ENCODE measurements at places on chromosomes 16 and 17. TPM values are rescaled to one million over a fixed set of nuclear protein-coding genes. Genes with fewer than 3 reads are reported as not detected.

GRCh38 chr16:12462426-12463280 is 341.0 kb downstream of the CPPED1 start:
- peaks cover 9% of the 10 kb centered on the region for H3K36me3 ChIP-seq
- DNase-seq: no peak
- no peaks in the 10 kb centered on the region for H3K27me3 ChIP-seq
- H3K4me3 ChIP-seq: no peak overlapping the region
- H3K27ac ChIP-seq: no peak overlapping the region
- H3K4me1 ChIP-seq: no peaks in the 10 kb centered on the region

DNA sequence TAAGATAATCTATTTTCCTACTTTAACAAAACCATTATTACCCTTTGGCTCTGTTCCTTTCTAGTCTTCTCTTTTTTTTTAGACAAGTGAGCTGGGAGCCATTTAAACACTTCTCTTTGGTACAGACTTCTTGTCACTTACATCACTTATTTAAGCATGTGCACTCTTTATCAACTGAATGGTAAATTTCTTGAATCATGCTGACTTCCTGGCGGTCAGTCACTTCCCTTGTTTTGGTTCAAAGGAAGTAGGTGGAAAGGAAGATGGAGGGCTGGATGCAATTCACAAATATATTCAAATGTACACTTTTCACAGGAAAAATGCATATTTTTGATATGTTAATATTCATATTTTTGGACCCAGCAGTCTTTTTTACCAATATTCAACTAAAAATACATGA is 97.1 kb downstream of the ITFG1 start:
- H3K27me3 ChIP-seq: no peaks in the 10 kb centered on the region
- no peak overlapping the region for H3K27ac ChIP-seq
- H3K36me3 ChIP-seq: peaks cover 26% of the 10 kb centered on the region
- no peak overlapping the region for H3K4me3 ChIP-seq

- no peak for DNase-seq
- H3K36me3 ChIP-seq: no peaks in the 10 kb centered on the region
Measured at GRCh38 chr17:55642741-55643140, 79.9 kb downstream of the TMEM100 start.

DNA sequence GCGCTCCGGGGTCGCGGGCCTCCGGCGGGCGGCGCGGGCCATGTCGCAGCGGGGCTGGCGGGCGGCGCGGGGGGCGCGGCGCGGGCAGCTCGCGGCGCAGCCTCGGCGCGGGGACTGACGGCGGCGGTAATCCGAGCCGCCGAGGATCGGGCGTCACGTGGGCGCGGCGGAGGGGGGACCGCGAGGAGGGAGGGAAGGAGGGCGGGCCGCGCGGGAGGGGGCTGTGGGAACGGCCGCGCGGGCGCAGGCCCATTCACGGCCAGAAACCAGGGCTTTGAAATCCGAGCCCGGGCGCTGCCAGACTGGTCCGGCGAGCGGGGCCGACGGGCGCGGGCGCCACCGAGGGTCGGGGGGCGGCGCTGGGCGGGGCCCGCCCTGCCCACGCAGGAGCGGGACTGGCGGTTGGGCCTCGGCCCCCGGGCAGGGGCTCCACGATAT is at the start of gene MTSS2:
Gene MTSS2, minus strand, starts transcription at position 116 of the 438 bp plus-strand sequence. CDS start 262 bp downstream, outside the sequence.
- H3K36me3 ChIP-seq: no peaks in the 10 kb centered on the region
- peak within 1 kb of the TSS; percentile 85 for H3K4me3 ChIP-seq

The HEATR9 gene
- total RNA-seq: not detected

DNA sequence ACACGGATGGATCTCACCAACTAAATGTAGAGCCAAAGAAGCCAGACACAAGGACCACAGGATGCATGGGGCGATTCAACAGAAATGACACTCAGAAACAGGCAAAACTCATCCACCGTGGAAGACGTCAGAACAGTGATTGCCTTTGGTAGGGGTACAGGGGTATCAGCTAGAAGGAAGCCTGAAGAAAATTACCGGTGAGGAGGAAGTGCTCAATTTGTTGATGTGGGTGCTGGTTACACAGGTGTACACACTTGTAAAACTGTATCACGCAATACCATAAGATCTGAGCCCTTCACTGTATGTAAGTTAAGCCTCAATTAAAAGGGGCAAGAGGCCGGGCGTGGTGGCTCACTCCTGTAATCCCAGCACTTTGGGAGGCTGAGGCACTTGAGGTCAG is 226.1 kb downstream of the C16orf78 start:
- H3K4me1 ChIP-seq: peaks cover 10% of the 10 kb centered on the region
- no peaks in the 10 kb centered on the region for H3K27me3 ChIP-seq
- H3K27ac ChIP-seq: no peak overlapping the region
- H3K36me3 ChIP-seq: no peaks in the 10 kb centered on the region

The MPO gene
- total RNA-seq: not detected

DNA sequence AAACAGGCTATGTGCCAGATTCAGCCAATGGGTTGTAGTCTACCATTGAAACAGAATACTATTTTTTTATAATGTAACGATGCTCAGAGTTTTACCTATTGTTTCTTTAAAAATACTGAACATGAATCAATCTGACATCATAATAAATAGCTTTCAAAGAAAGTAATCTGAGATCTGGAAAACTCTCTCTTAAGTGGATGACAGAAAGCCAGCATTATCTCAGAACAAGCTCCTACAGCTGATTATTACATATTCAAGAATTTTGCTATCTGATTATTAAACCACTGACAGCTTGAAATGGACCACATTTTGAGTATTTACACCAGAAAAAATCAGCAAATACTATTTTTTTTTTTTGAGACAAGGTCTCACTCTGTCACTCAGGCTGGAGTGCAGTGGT is 484.2 kb upstream of the SOX9 start:
- H3K4me3 ChIP-seq: no peak overlapping the region
- peaks cover 13% of the 10 kb centered on the region for H3K4me1 ChIP-seq
- H3K27ac ChIP-seq: no peak overlapping the region

The GPR139 gene
- not detected for total RNA-seq

DNA sequence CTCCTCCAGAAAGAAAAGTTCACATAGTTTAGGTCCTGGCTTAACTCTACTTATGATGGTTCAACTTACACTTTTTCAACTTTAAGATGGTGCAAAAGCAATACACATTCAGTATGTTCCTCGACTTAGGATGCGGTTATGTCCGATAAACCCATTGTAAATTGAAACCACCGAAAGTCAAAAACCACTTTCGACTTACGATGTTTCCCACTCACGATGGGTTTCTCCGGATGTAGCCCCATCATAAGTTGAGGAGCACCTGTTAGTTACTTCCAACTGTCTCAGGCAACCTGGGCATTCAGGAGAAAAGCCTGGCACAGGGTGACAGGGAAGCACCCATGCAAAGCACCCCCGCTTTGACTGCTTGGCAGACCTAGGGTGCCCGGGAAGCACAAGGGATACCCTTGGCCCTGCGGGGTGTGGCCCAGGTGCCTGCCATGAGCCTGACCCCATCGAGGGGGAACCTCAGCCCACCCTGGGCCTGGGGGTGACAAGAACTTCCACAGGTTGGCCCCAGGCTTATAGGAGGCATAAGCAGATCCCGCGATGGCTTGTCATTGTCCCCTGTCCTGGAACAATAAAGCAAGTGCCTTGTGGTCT is 14.0 kb downstream of the UNC119 start:
- no peaks in the 10 kb centered on the region for H3K27me3 ChIP-seq
- peaks cover 31% of the 10 kb centered on the region for H3K36me3 ChIP-seq
- no peaks in the 10 kb centered on the region for H3K4me1 ChIP-seq
- DNase-seq: no peak
- H3K27ac ChIP-seq: no peak overlapping the region

The MLKL gene
- total RNA-seq: 16.6 TPM

The UBE2G1 gene
- 66.5 TPM for total RNA-seq

GRCh38 chr16:20323591-20324117 is 3.7 kb downstream of the GP2 start:
- no peaks in the 10 kb centered on the region for H3K4me1 ChIP-seq
- H3K27me3 ChIP-seq: no peaks in the 10 kb centered on the region
- no peak overlapping the region for H3K4me3 ChIP-seq
- no peak for DNase-seq

- no peaks in the 10 kb centered on the region for H3K36me3 ChIP-seq
- H3K4me3 ChIP-seq: peak overlapping the region; percentile 95
- peak overlapping the region; percentile 79 for H3K27ac ChIP-seq
- no peak for DNase-seq
Measured at GRCh38 chr16:57736419-57737351, 1.1 kb downstream of the KATNB1 start.

GRCh38 chr17:16178836-16179235 is 36.5 kb downstream of the NCOR1 start:
- H3K36me3 ChIP-seq: peaks cover 59% of the 10 kb centered on the region
- no peak overlapping the region for H3K27ac ChIP-seq
- no peaks in the 10 kb centered on the region for H3K4me1 ChIP-seq
- no peaks in the 10 kb centered on the region for H3K27me3 ChIP-seq
- no peak overlapping the region for H3K4me3 ChIP-seq

- H3K4me1 ChIP-seq: peaks cover 35% of the 10 kb centered on the region
- H3K27me3 ChIP-seq: no peaks in the 10 kb centered on the region
Measured at GRCh38 chr17:68908045-68908444, 47.1 kb downstream of the ABCA8 start.

GRCh38 chr16:56353054-56353921 is 72.1 kb downstream of the AMFR start:
- H3K4me1 ChIP-seq: peaks cover 36% of the 10 kb centered on the region
- H3K4me3 ChIP-seq: no peak overlapping the region
- no peaks in the 10 kb centered on the region for H3K27me3 ChIP-seq
- no peaks in the 10 kb centered on the region for H3K36me3 ChIP-seq

GRCh38 chr17:68868708-68869107 is 86.5 kb downstream of the ABCA8 start:
- no peaks in the 10 kb centered on the region for H3K4me1 ChIP-seq
- no peak overlapping the region for H3K27ac ChIP-seq
- no peak for DNase-seq
- H3K27me3 ChIP-seq: no peaks in the 10 kb centered on the region
- H3K36me3 ChIP-seq: no peaks in the 10 kb centered on the region
- no peak overlapping the region for H3K4me3 ChIP-seq

GRCh38 chr17:79609673-79610645 is 892 bp downstream of the RBFOX3 start:
- no peaks in the 10 kb centered on the region for H3K36me3 ChIP-seq
- no peak overlapping the region for H3K27ac ChIP-seq
- H3K4me3 ChIP-seq: peak overlapping the region; percentile 46
- DNase-seq: no peak
- H3K4me1 ChIP-seq: no peaks in the 10 kb centered on the region

DNA sequence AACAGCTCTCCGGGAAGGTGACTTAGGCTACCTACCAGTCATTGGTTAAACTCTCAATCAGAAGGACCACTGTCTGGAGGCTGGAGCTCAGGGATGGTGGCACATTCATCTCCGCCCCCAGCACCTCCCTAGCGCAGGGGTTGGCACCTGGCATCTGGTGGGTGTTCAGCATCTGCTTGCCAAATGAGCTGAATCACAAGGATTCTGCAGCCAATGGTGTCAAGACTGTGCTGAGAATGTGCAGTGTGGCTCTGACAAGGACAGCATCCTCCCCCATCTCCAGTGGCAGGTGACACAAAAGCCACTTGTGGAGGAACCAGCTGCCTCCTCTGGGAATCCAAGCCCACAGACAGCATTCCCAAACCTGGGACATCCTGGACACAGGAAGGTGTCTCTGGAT is 35.2 kb downstream of the PLXDC1 start:
- H3K4me1 ChIP-seq: peaks cover 10% of the 10 kb centered on the region
- no peak for DNase-seq

The MAPT gene
- 0.67 TPM for total RNA-seq

The MTHFSD gene
- 13.9 TPM for total RNA-seq

DNA sequence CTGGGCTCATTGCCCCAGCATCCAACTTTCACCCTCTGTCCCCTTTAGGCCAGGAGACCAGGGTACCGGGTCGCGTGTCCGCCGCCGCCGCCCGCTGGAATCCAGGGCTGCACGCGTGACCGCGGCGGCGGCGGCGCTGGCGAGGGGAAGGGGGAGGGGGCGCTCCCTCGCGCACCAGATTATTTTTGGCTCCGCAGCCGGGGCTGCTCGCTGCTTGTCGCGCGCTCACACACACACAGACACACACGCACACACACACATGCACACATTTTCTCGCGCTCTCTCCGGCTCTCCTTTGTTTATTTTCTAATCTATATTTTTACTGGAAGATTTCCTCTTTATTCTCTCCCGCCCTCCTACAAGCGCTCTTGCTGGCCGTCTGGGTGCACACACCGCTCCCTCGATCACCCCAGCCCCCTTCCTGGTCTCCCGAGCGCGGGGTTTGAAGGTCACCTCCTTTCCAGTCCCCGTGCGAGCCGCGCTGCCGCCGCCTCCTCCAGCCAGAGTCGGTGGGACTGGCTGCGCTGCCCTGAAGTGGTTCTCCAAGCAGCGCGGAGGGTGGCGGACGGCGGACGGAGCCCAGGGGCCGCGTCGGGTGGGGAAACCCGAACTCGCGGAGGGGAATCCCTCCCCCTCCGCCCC is 921.4 kb upstream of the EEF2KMT start:
- H3K36me3 ChIP-seq: no peaks in the 10 kb centered on the region
- DNase-seq: no peak
- H3K27ac ChIP-seq: no peak overlapping the region
- no peak overlapping the region for H3K4me3 ChIP-seq

The LITAFD gene
- not detected for total RNA-seq

The IL34 gene
- total RNA-seq: 7.4 TPM

DNA sequence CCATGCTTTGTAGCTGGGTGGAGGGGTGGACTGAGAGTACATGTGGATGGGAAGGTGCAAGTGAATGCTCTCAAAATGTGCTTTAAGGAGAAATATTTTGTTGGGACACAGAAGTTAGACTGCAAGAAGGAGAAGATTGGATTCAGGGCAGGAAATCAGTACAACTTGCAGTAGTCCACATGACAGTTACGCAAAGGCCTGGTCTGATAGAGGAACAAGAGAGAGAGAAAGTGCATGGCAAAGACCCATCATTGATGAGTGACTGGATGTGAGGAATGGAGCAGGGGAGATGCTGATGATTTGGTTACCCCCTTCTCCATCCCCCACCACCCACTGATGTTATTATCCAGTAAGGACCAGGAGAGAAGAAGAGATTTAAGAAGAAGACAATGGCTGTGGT is 472.8 kb downstream of the MAF start:
- no peak for DNase-seq
- H3K4me1 ChIP-seq: peaks cover 9% of the 10 kb centered on the region
- H3K27ac ChIP-seq: no peak overlapping the region
- no peaks in the 10 kb centered on the region for H3K27me3 ChIP-seq

The EXOC3L1 gene
- total RNA-seq: 2.3 TPM

GRCh38 chr16:80142281-80142680 is 398.5 kb upstream of the DYNLRB2 start:
- H3K4me1 ChIP-seq: no peaks in the 10 kb centered on the region
- no peaks in the 10 kb centered on the region for H3K27me3 ChIP-seq
- no peak for DNase-seq
- no peak overlapping the region for H3K4me3 ChIP-seq
- no peaks in the 10 kb centered on the region for H3K36me3 ChIP-seq
- H3K27ac ChIP-seq: no peak overlapping the region

Measured in esophagus squamous epithelium (tissue), 5 donors.